ENCODE measurements at places on chromosomes 2 and 18. TPM values are rescaled to one million over a fixed set of nuclear protein-coding genes. Genes with fewer than 3 reads are reported as not detected.

POTEI gene
- total RNA-seq = not detected

HOXD13 gene
- 2.1 TPM for total RNA-seq

SERPINB4 gene
- 0.05 TPM for total RNA-seq

VIL1 gene
- total RNA-seq = not detected

GPR55 gene
- 0.79 TPM for total RNA-seq

XDH gene
- not detected for total RNA-seq

UGT1A6 gene
- not detected for total RNA-seq

ANO7 gene
- 0.62 TPM for total RNA-seq

DNA sequence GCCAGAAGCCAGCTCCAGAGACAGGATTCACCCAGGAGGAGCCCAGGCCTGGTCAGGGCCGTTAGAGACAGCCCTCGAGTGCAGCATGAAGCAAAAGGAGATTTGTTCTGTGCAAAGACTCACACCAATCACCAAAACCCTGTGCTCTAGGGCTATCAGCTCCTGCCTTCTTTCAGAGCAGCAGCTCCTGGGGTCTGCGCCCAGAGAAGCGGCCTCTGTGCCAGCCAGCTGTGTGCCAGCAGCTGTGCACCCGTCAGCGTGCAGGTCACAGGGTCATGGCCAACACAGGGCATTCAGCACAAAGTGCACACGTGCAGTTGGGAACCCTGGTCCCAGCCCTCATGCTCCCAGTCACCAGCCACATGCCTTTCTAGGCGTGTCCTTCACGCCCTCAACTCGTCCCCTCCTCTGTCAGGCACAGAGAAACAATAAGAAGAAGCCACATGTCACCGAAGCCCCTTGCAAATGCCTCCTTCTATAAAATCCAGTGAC lies 49.3 kb downstream of the ZNF516 start:
- DNase-seq = no peak

GRCh38 chr2:63163161-63163820 lies 112.7 kb downstream of the OTX1 start:
- DNase-seq = no peak

- peak; percentile 98 for DNase-seq
These were observed 27.7 kb downstream of the SMAD7 start for GRCh38 chr18:48922801-48923730.

GRCh38 chr18:58025733-58026132 lies 18.3 kb upstream of the NEDD4L start:
- DNase-seq = peak; percentile 46

DNA sequence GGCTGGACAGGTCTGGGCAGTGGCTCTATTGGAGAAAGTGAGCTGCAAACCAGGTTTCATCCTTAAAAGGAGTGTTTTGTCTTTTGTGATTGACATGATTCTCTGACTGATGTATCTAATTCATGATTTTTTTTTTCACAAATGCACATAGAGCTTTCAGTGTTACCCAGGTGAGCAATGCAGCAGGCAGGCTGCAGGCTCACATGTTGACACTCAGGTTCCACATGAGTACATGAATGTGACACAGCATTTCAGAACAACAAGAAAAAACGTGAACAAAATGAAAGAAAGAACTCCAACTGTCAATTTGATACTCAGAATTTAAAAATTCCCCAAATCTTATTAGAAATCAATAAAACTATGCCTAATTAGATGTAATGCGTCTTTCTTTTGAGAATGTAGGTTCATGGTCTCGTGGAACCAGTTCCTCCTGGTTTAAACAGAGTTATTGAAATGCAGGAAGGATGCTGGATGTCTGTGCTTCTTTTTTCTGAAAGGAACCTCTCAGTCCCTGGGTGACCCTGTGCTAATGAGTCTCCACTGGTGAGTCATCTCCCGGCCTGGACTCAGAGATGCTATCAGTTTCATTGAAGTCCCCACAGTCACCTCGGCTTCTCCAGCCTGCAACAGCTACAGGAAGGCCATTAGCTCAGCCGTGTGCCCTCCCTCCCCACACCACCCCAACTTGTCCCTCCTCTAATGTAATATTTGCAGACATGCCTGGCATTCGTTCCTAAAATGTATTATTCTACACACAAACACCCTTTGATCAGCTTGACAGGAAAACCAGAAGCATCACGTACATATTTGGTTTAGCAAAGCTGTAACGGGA lies 430.4 kb downstream of the LPIN1 start:
- DNase-seq = peak; percentile 96

- peak; percentile 78 for DNase-seq
These were observed 222.0 kb downstream of the KLHL29 start for GRCh38 chr2:23606968-23607367.

- peak; percentile 30 for DNase-seq
These were observed 246.4 kb downstream of the CDH20 start for GRCh38 chr18:61579581-61579980.

DNA sequence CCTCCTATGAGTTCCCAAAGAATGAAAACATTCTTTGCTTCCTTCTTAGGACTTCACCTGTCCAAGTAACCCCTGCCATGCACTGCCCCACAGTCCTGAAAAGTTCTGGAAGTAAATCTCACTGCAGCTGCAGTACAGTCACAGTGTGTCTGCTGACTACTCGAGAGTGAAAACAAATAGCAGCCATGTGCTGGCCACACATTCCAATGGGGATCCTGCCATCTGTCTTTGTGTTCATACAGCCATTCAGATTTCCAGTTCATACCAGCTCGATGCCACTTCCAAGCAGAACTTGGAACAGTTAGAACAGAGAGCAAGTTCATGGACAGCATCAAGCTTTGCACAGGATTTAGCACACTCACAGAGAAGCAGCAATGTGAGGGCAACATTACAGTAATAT lies 629.9 kb upstream of the ACVR2A start:
- DNase-seq = no peak

DNA sequence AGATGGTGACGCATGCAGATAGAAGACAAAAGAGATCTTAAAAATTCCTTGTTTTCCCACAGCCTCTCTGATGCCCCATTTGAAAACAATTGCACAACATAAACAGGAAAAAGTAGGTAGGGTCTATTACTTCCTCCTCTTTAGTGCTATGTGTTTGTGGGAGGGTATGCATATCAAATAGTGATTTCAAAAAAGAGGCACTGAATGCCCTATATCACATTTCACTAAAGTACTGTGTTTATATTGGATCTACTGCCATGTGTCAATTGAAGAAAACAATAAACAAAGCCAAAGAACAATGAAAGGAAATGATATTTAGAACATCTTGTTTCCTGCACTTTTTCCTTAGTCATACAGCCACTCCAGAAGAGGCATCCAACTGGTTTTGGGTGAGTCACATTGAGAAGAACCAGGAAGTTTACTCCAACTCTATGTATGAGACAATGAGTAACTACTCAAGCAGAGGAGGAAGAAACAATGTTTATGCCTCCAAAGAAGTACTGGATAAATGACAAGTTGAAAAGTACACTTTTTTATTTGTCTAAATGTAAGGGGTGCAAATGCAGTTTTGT lies 583.6 kb downstream of the FBXO15 start:
- DNase-seq = peak; percentile 82

DNA sequence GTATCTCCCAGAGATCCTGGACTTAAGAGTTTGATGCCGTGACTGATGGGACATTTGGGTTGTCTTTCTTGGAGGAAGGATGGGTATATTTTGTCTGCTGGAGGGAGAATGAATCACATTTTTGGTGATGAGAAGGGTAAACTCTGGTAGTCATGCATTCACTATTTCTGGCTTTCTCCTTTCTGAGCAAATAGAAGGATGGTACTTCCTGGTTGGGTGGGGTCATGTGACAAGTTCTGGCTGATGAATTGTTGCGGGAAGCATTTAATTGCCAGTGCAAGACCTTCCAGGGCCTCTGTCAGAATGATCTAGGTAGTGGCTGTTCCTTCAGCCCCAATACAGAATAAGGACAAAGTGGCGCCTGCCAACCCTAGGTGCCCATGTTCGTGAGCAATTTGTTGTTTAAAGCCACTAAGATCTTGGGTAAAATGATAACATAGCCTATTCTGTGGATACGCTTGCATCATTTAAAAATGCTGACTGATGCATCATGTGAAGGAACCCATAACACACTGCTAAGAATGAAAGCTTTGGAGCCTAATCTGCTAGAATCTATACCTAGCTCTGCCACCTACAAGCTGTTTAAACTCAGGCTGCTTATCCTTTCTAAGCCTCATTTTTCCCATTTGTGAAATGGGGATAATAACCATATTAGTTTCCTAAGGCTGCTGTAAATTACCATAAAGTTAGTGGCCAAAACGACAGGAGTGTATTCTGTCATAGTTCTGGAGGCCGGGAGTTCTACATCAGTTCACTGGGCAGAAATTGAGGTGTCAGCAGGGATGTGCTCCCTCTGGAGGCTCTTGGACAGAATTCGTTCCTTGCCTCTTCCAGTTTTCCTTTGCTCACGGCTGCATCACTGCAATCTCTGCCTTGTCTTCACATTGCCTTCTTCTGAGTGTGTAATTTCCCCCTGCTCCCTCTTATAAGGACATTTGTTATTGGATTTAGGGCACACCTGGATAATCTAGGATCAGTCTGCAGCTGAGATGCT lies 281.3 kb downstream of the AGPS start:
- peak; percentile 8 for DNase-seq

GRCh38 chr2:158391876-158392275 lies 64.7 kb downstream of the CCDC148 start:
- peak; percentile 43 for DNase-seq

DNA sequence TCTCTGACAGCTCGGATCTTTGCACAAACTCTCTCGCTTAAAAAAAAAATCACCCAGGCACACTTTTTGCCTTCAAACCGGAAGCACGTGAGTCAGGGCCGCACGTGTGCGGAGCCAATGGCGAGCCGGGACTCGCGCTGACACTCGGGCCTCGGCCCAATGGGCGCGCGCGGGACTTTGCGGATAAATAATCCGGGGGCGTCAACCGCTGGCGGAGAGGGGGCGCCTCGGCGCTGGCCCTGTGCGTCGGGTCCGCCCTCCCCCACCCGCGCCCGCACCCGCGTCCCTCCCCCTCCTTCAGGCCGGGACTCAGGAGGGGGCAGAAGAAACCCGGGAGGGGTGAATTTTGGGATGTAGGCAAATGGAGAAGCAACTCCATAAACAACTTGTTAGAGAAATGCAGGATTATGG lies 319 bp upstream of the EN1 start:
- DNase-seq = peak; percentile 81

GRCh38 chr2:26584191-26584590 lies 57.0 kb downstream of the CIB4 start:
- DNase-seq = no peak

DNA sequence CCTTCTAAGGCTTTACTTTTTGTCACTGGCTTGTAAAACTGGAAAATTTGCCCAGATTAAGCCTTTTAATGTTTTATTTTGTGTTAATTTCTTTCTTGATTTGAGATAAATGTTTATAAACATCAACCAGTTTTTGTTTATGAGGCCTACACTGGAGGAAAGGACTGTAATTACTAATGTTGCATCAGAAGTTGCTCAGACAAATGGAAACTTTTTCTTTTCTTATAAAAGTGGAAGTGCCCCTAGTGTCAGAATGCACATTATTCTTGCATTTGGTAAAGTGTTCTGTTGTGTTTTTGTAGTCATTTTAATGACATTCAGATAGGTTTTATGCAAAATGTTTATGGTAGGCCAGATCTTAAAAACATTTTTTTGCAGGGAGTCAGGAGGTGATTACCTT lies 25.3 kb downstream of the LCLAT1 start:
- no peak for DNase-seq

GRCh38 chr2:144566448-144566847 lies 46.5 kb upstream of the ZEB2 start:
- no peak for DNase-seq

GRCh38 chr2:231196592-231196991 lies 1.8 kb upstream of the ARMC9 start:
- DNase-seq = no peak
